ENCODE measurements at places on chromosomes 7 and 10.

DNA sequence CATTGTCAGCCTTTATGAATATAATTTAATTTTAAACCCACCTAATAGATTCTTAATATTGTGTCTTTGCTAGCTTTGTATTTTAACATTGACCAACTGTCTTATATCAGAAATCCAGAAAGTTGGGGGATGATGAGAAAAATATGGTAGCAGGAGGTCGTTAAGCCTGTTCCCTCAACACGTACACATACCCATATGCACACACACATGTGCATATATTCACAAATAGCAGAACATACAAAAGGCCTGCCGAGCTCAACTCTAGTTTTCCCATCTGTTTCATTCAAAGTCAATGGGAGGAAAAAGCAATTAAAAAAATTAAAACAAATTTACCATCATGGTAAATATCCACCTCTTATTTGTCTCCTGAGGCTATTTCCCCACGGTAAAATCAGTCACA is 25.9 kb upstream of the PTPRZ1 start:
- no peak for DNase-seq

DNA sequence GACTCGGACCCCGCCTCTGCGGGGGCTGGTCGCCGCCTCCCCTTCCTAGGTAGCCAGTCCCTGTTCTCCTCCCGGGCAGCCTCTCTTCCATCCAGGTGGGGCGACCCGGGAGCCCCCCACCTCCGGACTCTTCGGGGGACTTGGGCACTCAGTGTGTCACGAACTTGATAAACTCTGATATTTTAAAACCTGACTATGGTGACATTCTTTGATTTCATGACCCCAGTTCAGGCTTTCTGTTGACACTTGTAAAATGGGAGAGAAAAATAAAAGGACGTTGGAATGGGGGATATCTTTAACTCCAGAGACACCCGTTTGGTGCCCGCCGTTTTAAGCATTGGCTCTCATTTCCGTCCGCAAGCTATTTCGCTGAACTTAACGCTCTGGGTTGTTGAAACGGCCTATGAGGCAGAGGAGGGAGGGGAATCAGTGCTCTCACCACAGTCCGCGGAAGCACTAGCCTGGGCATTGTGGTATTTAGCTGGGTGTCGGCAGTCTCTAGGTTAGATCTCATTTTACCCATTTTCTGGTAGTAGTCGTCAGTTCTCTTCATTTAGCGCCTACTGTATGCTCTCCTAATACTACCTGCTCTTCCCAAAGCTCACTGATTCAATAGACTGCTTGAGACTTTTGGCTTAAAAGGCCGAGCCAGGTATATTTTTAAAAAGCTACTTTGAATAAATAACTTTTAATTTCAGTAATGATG is 738 bp downstream of the VPS26A start:
- DNase-seq, result no peak

DNA sequence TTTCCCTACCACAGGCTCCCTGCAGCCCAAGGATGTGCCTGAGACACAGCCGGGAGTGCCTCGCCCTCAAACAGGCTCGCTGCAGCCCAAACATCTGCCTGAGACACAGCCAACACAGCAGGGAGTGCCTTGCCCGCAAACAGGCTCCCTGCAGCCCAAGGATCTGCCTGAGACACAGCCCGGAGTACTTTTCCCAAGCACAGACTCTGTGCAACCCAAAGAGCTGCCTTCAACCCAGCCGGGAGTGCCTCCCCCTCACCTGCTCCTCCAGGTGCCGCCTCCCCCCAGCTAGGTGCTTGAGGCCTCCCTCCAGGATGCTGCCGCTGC is 42.9 kb downstream of the ANTXRL start:
- DNase-seq, result peak; percentile 29

DNA sequence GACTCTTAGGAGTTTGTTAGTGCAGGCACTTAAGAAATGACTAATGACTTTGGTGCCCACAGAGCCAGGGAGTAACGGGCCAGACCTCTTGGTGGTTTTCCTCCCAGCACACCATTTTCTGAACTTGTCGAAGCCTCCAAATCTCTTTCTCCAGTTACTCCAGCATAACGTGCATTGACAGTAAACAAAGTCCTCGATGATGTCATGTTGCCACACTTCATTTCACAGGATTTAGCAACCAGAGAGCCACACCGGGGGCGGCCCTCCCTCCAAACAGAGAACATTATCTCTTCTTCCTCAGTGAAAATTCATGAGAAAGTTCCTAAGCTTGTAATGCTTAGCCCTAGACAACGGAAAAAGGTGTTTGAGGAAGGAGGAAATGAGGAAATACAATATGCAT is 4.0 kb upstream of the SVOPL start:
- no peak for DNase-seq

GRCh38 chr7:40329601-40330153 is 194.9 kb downstream of the SUGCT start:
- no peak for DNase-seq

- DNase-seq, result no peak
Measured at GRCh38 chr10:119538632-119539358, 3.7 kb downstream of the RGS10 start.

DNA sequence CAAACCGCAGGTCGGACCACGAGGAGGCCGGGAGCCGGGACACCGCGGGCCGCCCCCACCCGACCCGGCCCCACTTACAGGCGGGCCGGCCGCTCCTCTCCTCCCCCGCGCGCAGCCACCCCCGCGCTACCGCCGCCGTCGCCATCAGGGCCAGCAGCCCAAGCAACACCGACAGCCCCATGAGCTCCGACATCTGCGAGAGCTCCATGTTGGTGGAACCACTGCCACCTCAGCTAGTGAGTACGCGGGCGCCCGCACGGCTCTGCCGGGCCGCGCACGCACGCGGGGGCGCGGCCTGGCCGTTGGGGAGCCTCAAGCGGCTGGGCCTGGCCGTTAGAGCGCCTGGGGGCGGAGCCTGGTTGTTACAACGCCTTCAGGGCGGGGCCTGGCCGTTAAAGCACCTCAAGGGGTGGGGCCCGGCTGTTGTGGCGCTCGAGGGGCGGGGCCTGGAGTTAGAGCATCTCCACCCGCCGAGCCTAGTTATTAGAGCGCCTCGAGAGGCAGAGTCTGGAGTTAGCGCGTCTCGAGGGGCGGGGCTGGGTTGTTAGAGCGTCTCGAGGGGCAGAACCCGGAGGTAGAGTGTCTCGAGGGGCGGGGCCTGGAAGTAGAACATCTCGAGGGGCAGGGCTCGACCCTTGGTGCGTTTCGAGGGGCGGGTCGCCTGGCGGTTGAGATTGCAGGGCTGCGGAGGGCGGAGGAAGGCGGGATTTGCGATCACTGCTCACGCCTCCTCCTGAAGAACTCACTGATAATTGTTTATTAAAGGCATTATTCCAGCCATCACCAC is at the start of gene TBL2:
Gene TBL2, minus strand, starts transcription at position 238 of the 787 bp plus-strand sequence. Its CDS starts 30 bp downstream, at position 208.
- DNase-seq, result peak; percentile 97

DNA sequence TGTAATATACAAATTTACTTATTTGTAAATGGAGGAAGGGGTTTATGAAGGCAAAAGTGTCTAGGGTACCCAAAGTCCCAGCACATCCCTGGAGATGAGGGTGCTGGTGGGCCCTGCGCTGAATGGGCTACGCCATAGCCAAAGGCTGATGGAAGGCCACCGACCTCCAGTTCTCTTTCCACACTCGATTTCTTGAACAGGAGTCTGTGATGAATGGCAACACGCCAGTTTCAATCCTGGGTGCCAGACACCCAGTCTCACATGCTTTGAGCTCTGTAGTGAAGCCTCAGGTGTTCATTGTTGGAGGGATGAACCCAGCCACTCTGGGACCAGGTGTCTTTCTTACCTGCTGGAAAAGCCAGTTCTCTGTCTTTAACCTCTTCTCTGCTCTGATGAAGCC is 752 bp downstream of the LRMDA start:
- no peak for DNase-seq

DNA sequence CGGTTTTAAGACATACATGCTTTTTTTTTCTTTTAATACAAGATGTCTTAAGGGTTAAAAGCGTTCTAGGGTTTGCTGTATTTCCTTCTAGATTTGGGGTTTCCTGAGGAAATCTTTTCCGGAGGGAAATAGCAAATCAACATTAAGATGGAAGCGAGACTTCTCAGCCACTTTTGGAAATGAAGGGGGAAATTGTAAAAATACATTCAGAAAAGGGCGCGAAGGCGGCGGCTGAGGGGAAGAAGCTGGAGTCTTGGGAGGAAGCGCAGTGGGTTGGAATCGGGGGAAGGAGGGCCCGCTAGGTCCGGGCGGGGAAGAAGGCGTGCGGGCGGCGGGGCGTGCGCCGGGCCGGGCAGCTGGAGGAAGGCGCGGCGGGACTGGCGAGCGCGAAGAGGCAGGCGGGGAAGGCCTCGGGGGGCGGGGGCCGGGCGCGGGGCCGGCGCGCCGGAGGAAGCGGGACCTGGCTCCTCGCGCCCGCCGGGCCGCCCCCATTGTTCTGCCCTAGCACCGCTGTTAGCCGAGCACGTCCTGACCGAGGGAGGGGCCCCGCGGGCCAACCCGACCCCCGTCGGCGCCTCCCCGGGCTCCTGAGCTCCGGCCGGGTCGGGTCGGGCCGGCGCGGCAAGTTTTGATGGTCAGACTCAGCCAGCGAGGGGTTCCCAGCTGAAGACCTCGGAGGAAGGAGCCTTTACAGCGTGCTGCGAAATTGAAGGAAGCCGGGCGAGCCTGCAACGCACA is 1.5 kb upstream of the SKIDA1 start:
- no peak for DNase-seq

- DNase-seq, result no peak
Measured at GRCh38 chr10:101775273-101776160, at the start of gene FGF8. TSS of gene FGF8 (minus strand) at chr10:101776114. CDS start at chr10:101775900, 214 bp downstream.

DNA sequence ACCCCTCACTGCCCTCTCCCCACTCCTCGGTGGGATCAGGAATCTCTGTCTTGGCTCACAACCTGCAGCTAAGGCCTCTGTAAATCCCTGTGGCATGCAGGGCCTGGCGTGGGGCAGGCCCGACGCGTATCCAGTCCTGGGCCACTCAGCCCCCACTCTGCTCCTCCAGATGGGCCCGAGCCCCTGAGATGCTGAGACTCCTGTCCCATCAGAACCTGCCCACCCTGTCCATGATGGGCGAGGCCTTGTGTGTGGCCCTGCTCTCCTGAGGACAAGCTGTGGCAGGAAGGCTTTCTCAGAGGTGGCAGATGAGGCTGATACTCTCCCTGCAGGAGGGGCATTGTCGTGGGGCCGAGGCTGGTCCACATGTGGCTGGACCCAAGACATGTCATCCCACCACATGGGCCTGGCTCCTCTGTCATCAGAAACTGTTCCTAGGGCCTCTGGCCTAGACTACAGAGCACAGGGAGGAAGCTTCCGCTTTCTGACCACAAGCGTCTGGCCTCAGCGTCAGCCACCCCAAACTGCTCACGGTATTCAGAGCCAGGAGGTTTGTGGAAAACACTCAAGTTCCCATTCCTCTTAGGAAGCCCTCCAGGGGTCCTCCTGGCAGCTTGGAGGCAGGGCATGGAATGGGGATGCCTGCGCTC is 6.0 kb downstream of the ALOX5 start:
- DNase-seq, result no peak

GRCh38 chr7:5064391-5065106 is 18.9 kb downstream of the RBAK start:
- no peak for DNase-seq

DNA sequence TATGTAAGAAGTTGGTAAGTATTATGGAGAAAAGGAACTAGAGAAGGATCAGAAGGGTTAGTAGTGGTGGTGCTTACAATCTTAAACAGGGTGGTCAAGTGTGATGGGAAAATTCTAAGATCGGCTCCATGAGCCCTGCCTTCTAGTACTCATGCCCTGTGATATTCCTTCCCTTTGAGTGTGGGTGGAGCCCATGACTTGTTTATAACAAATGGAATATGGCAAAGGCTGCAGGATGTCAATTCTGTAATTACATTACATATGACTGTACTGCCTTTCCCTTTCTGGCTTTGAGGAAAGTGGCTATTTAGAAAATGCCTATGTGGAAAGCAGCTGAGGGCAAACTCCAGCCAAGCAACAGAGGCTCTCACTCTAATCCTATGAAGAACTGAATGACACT is 309.6 kb downstream of the AGMO start:
- no peak for DNase-seq
